ENCODE measurements at places on chromosomes 2 and 18.

DNA sequence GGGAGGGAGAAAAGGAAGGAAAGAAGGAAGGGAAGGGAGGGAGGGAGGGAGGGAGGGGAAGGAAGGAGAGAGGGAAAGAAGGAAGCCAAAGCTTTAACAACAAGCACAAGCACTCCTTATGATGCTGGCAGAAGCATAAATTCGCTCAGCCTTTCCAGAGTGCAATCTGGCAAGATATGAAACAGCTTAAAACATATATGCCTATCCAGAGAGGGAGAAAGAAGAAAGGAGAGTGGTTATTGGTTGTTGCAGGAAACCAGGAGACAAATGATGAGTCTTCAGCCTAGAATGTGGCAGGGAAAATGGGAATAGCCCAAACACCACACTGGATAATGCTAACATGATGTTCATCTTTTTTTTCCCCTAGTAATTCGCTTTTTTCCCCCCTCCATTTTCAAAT lies 64.0 kb downstream of the STPG4 start:
- DNase-seq, result no peak

DNA sequence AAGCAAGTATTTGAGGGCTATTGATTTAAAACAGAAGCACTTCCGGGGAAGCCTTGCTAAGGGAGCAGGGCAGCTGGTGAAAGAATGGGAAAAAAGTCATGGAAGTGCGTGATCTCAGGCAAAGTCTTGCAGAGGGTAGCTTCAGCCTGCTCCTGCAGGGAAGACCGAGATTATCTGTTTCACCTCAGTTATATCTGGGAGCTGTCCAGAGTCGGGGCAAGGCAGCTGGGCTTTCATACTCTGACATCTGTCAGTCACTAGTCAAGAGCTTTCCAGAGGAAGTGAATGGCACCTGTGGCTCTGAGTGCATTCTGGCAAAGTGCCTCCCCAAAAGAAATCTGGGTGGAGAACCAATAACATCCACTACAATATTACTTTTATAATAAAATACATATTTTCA lies 8.7 kb downstream of the NXPH2 start:
- DNase-seq, result no peak

DNA sequence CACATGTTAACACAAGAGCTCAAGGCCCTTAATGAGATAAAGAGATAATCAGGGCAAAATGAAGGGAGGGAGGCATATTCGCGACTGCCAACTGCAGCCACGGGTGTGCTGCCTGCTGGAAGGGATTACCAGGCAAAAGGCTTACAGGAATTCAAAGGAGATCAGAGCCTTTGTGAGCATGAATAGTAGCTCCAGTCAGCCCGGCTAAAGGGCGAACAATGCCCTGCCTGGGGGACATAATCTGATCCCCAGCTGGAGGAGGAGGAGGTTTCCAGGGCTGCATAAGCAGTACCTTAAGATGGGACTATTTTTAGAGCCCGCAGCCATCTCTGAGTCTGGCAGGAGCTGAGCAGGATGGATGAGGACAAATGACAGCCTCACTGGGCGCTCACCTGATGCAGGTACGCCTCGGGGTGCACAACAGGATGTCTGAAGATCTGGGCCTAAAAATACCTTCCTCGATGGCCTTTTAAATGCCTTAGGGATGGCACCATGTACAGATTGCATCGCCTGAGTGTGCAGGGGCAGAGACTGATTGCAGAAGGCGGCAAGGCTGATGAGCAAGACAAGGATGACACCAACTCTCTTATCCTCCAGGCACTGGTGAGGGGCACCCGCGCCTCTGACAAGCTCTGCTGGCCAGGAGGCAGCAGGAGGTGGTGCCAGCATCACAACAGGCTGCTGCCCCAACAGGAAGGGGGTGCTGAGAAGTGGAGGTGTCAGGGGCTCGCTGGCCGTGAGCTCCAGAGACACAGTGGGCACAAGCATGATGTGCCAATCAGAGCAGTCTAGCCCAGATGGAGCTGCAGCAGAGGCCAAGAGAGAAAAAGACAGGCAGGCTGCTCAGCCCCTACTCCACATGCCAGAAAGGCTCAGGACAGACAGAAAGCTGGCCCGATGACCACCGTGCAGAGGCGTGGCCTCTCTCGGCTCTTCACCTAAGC lies 111.4 kb downstream of the EIPR1 start:
- no peak for DNase-seq

DNA sequence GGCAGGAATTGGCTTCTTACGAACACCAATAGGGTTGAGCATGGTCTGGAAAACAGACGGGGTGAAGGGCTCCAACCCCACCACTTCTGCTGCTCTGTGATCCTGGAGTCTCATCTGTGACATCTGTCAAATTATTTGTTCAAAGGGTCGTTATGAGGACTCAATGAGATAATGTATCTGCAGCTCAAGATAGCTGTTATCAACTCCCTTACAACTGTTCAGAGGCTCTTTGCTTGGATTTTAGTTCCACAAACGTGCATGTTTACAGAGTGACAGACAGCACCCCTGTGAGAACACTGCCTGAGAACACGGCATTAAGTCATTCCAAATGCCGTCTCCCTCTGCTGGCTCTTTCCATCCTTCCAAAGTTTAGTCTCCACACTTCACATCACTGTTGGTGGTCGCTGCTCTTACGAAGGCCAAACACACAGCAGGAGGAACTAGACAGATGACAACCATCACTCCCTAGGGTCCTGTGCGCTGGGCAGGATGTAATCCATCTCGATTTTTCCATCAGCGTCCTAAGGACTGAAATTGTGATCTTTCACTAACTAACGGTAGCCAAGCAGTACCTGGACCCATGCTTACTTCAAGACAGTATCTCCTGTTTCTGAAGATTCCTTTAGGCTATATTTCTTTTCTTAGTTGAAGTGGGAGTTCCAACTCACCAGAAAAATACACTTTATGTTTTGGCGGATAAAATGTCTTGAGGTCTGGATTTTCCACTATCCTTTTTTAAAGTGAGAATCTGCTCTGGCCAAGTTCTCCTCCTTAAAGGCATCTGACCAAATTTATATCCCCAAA lies 220.3 kb downstream of the ANAPC1 start:
- DNase-seq, result no peak

- no peak for DNase-seq
These were observed 92.7 kb downstream of the PDCL3 start for GRCh38 chr2:100655446-100655845.

- DNase-seq, result no peak
These were observed 88.9 kb downstream of the TMEM185B start for GRCh38 chr2:120134263-120134662.

DNA sequence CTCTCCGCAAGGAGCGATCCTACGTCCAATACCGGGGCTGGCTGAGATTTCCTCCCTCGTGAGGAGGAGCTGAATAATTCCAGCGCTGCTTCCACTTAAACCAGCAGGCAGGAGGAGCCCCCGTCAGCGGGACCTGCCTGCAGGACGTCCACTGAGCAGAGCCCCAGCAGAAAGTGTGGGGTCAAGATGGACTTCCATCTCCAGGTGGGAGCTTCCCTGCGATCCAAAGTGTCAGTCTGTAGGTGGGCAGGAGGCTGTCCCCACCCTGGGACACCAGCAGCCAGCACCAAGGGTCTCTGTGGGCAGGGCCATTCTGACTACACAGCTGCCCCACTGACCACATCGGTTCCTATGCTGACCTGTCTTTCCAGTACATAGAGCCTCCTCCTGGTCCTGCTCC lies 462 bp upstream of the OTOS start:
- no peak for DNase-seq

- no peak for DNase-seq
These were observed 11.3 kb downstream of the EHBP1 start for GRCh38 chr2:62716768-62717167.

GRCh38 chr2:146228466-146229058 lies 1616.3 kb upstream of the ACVR2A start:
- no peak for DNase-seq

- DNase-seq, result no peak
These were observed 30.2 kb upstream of the SCLY start for GRCh38 chr2:238030422-238031155.

GRCh38 chr18:31258789-31259188 lies 59.2 kb upstream of the DSG1 start:
- DNase-seq, result no peak

GRCh38 chr2:127864877-127865276 lies 6.9 kb upstream of the POLR2D start:
- no peak for DNase-seq

DNA sequence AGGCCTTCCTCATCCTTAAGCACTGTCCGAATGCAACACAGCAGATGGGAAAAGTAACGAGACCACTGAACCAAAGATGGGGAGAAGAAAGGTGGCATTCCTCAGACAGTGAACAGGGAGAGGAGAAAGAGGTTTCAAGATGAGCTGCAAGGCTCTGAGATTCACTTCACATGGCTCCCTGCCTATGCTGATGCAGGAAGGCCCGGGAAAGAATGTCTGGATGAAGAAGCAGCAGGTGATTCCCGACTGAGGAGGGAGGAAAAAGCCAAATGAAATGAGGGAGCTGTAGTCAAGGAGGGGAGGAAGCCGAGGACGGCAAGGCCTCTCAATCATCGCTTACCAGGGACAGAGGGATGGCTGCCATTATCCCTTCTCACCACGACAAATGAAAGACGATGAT lies 98.5 kb upstream of the BOD1L2 start:
- DNase-seq, result no peak

DNA sequence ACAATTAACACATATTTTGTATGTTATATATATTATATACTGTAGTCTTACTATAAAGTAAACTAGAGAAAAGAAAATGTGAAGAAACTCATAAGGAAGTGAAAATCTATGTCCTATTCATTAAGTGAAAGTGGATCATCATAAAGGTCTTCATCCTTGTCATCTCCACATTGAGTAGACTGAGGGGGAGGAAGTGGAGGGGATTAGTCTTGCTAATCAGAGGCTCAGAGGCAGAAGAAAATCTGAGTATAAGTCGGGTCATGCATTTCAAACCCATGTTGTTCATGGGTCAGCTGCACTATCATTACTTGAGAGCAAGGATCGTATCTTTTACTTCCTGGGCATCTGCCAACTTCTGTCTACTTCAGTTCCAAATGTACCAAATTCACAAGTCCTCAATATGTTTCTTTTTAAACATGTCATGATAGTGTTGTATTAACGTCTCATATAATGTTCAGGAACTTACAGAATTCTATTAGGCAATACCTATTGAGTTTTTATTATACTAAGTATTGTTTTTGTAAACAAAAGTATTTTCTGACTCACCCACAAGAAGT lies 208.9 kb upstream of the BOD1L2 start:
- no peak for DNase-seq

GRCh38 chr2:134379293-134379692 lies 125.4 kb downstream of the MGAT5 start:
- no peak for DNase-seq

DNA sequence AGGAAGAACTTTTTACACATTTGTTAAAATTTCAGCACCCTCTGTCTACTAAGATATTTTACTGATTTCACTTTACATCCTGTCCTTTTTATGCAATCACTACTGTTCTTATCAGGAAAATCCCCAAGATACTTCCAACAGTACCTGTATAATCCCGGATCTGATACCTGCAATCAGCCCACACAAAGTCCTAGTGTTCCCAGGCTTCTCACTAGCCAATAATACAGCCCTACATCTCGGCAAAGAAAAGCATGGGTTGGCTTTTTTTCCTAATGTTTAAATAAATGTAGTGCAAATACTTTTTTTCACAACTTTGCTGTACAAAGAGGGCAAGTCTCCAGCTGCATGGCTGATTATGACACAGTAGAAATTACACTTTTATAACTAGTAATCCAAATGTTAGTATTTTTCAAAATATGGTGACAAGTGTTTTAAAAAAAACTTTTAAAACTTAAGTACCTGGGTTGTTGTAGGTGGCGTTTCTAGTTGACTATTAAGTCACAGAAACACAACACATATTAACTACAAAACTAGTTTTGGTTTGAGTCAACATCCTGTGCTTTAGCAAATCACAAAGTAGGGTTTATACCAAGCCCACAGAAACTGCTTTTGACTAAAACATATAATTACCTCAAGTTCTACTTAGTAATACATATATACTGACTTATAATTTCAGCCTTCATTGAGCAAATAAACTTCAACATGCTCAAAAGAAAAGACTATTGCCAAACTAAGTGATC lies 19.5 kb downstream of the CNOT11 start:
- no peak for DNase-seq

DNA sequence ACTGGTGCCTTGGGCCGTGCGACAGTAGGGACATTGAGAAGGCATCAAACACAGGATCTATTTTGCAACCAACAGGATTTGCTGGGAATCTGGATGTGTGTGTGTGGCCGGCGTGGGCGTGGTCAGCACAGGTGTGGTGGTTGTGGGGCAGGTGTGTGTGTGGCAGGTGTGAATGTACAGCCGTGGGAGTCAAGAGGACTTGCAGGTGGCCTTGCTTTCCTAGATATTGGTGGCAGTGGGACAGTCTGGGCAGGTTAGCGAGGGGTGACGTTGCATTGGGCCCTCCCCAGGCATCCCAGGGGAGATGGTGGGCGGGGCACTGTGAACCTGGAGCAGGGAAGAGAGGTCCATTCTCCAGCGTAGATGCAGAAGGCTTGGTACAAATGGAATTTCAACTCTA lies 3.2 kb upstream of the LIMS2 start:
- DNase-seq, result no peak

GRCh38 chr18:13551841-13552733 lies 174.3 kb downstream of the FAM210A start:
- no peak for DNase-seq

- peak; percentile 22 for DNase-seq
These were observed 10.0 kb downstream of the HK2 start for GRCh38 chr2:74843899-74844298.

DNA sequence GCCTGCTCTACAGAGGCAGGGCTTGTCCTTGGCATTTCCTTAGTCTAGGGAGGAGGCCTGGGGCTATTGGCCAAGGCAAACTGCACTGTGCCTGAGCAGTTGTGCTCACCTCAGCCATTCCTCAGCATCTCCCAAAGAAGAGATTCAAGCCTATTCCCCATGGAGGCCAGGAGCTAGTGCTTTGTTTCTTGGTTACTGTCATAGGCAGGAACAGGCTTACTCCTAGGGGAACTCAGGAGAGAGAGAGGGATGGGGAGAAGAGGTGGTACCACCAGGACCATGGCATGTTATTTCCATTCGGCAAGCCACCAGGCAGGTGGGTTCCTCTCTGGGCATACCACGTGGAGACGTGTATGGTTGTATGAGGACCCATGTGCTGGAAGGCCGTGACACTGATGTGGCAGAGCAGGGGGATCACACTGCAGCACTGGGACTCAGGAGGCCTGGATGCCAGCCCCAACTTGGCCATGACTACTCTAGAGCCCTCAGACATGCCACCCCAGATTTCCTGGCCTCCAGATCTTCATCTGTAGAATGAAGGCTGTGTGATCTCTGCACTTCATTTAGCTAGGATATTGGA lies 233.7 kb downstream of the LOXHD1 start:
- DNase-seq, result no peak

- no peak for DNase-seq
These were observed 438 bp downstream of the HSPE1 start for GRCh38 chr2:197500503-197501131.

- no peak for DNase-seq
These were observed 76.3 kb upstream of the SEC11C start for GRCh38 chr18:59063300-59063906.

DNA sequence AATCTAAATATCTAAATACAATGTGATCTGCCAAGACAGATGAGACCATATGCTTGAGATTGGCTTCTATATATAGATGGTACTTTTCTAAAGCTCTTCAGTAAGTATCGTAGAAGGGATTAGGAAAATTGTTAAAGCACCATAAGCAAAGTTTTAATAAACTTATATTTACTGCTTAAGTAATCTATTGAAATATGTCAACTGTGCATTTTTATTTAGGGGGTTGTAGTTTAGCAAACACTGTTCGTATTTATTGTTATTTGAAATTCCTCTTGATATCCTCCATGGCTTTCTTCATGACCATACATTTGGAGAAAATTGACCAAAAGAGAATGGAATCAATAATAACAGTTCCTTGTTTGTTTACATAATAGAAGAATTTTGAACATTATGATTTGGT lies 102.7 kb downstream of the MIB1 start:
- DNase-seq, result no peak
